CD4-positive, alpha-beta T cell treated with Interleukin-2 at 100 ng/mL for 4 hours (primary cell): ENCODE measurements at places on chromosomes 6 and 20.

DNA sequence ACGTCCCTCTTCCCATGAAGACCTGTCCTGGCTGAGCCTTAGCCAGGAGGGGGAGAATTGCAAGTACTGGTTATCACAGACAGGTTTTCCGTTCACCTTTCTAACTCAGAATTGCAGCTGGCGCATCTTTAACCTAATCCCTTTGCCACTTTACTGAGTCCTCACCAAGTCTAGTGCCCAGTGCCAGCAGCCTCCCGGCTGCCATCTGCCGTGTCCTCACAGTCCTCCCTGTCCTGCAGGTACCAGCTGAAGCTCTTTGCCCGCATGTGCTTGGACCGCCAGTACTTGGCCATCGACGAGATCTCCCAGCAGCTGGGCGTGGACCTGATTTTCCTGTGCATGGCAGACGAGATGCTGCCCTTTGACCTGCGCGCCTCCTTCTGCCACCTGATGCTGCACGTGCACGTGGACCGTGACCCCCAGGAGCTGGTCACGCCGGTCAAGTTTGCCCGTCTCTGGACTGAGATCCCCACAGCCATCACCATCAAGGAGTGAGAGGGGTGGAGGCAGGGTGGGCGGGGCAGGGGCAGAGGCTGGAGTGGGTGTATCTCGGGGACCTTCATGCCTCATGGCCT lies 41.3 kb downstream of the UQCC2 start:
- no peak for DNase-seq

DNA sequence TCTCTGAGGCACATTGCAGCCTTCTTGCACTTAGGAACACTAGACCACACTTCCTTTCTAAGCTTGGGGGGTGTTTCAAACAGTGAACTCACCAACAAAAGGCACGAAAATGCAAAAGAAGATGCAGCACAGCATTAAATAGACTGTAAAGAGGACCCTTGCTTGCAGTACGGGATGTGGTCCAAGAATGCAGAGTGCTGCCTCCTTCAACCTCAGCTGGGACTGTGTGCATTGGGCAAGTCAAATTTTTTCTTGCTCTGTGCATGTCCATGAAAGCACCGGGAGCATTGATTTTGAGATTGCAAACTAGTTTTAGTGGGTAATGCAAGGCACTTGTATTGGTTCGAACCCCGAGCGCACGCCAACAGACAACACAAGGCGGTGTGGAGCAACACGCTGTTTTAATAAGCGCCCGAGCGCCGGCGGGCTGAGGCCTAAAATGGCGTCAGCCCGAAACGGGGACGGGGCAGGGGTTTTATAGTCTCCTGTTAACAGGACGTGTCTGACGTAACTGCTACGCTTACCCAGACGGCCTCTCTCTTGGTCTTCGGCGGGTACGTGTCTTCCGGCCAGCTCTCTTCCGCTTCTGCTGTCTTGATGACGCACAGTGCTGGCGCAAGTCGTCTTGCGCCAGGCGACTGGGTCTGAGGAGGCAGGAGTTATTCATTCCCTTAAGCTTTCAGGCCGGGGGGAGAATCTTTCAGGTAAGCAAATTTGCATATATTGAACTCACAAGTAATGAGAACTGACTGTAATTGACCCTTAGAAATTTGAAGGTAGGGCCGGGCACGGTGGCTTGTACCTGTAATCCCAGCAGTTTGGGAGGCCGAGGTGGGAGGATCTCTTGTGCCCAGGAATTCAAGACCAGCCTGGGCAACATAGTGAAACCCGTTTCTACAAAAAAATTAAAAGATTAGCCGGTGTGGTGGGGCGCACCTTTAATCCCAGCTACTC lies 18.7 kb upstream of the ZFP64 start:
- no peak for DNase-seq

DNA sequence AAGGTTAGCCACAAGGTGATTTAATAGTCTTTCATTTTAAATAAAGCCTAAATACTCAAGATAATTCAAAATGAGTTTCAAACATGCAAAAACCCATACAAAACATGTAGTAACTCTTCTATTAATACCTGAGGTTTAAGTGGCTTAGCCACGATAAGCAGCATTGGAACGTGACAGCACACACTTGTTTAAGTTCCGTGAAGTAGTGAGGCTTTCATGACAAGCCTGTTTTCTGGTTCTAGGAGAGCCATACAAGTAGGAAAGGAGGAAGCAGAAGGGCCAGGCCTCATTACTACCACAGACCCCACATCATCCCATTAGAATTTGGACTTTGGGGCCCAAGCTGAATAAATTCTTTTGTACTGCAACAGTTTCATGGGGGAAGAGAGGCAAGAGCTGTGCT lies 54.3 kb upstream of the PRND start:
- DNase-seq: no peak

DNA sequence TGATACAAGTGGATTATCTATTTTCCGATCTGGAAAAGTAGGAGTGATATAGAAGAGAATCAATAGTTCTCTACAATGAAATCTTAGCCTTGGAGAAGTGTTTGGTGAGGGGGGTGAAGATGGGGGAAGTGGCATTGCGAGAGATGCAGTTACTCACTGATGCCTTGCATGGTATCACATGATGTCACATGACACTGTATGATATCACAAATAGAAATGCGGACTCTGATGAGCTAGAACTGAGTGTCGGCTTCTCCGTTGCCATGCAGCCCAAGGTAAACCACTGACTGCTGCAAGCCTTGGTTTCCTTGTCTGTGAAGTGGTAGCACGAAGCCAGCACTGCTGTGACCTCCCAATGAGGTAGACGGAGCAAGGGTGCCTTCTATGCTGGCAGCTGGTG lies 403.3 kb upstream of the AGPAT4 start:
- DNase-seq: no peak

GRCh38 chr6:36856277-36856676 lies 17.0 kb upstream of the CPNE5 start:
- DNase-seq: no peak

DNA sequence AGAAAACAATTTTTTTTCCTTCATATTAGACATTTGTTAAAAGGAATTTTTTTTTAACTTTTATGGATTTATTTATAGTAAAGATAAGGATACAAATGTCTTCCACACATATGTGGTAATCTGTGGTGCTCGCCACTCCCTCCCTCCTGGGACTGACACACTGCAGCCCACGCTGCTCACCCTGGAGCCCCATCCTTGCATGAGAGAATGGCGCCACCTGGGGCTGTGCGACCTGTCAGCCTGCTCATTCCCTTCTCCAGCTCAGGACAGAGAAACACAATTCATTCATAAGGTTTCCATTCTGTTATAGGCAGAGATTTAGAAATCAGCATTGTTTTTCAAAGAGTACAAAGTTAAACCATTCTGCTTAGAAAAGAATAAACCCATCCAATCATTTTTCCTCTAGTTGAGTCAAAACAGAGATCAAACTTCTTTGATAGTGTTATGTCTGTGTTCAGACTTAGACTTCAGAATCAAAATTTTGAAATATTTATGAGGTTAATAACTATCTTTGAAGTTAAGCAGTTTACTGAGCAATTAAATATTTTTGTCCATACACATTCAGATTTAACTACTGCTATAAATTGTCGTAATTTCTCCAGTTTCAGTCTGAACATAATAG lies 42.8 kb upstream of the DYNLRB1 start:
- DNase-seq: peak; percentile 13

- no peak for DNase-seq
These were observed 110.0 kb downstream of the GPX5 start for GRCh38 chr6:28635547-28636158.

DNA sequence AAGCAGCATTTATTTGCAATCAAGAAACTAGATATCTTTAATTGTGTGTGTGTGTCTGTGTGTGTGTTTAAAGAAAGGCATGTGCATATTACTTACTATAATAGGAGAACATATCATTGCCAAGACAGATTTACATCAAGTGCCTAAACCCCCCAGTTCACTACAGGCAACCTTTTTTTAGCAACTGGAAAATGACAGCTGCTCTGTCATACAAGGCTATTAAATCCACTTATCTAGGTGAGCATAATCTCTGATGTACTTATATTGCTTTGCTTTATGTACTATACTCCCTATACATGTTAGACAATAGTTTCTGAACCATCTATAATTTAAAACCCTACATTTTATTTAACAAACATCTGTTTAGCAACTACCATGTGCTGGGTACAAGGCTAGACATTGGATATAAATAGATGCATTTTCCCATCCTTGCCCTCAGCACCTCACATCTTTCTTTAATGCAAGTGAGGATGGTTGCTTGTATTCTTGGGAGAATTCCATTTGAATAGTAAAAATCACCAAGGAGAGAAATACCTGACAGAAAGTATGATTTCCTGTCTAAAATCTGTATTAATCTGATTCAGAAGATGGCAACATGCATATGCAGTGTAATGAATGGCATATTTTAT lies 398.3 kb downstream of the LAMA2 start:
- no peak for DNase-seq

- DNase-seq: no peak
These were observed 60.1 kb upstream of the PLEKHG1 start for GRCh38 chr6:150539568-150539967.

- peak; percentile 65 for DNase-seq
These were observed 3.1 kb downstream of the STK4 start for GRCh38 chr20:44969300-44969894.

GRCh38 chr20:50484271-50484976 lies 25.8 kb upstream of the PTPN1 start:
- DNase-seq: no peak

DNA sequence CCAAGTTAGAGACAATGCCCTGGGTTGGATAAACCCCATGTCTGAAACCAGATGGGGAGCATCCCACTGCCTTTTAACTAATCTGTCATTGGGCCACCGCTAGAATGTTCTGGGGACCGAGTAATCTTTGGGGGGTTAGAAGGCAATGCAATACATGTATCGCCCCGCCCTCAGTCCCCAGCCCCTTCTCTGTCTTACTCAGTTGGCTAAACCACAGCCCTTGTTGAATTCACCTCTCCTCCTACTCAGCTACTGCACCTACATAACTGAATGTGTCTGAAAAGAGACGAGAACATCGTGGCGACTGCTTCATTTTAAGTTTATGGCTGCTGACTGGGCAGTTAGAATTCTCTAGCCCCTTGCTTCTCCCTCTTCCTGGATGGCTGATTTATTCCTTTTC lies 15.1 kb upstream of the CCR6 start:
- DNase-seq: no peak

- no peak for DNase-seq
These were observed 176.2 kb downstream of the KIF16B start for GRCh38 chr20:16397086-16397485.

- DNase-seq: no peak
These were observed 20.2 kb downstream of the HCK start for GRCh38 chr20:32072168-32072750.

DNA sequence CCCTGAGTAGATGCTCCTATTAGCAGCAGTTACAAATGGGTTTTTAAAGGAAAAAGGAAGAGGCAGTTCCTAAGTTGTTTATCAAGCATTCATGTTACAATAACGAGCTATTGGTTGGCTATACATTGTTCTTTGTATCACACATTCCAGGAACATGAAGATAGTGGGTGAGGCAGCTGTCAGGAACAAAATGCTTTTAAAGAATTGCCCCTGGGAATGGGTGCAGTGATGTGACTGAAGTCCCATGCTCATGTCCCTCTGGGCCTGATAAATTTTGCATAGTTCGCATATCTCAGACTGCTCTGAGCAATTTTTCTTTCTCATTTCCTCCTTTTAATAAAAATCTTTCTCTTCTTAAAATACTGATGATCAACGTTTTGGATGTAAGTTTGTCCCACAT lies 3.7 kb downstream of the ENPP1 start:
- no peak for DNase-seq

GRCh38 chr20:53331151-53331973 lies 262.3 kb downstream of the ZNF217 start:
- no peak for DNase-seq

DNA sequence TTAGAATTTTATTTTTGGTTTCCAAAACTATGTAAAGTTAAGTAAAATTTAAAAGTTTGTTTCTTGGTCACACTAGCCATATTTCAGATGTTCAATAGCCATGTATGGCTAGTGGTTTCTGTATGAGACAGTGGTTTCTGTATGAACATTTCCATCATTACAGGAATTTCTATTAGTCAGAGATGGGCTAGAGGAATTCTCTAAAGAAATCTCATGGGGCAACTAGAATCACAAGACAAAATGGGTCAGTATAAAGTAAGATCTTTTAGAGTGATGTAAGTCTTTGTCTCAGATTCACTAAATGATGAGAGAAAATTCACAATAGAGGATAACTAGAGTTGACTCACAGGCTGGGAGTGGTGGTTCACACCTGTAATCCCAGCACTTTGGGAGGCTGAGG lies 149.0 kb downstream of the FUT9 start:
- DNase-seq: no peak

GRCh38 chr20:37602634-37603033 lies 75.0 kb upstream of the BLCAP start:
- DNase-seq: no peak

DNA sequence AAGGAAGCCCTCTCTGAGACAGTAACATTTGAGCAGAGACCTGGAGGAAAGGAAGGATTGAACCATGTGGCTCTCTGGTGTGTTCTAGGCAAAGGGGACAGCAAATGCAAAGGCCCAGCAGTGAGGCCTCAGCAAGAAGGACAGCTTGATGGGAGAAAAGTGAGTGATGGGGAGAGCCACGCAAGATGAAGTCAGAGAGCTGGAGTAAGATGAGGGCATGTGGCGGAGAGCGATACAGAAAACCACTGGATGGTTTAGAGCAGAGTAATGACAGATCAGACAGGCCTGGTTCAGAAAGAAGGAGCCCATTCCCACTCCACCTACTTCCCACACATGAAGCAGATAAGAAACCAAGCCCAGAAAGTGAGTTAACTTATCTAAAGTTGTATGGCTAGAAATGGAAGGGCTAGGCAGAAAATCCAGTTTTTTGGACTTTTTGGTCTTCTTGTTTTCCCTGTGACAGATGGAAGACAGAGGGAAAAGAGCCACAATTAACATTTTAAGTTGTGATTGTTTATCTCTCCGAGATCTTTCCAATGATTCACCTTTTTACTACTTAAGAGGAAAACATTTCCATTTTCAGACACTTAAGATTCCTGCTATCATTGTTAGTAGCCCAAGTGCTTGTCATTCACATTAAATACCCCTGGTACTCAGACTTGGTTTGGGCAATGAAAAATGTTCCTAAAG lies 723 bp upstream of the SNPH start:
- DNase-seq: no peak

- no peak for DNase-seq
These were observed 184.4 kb downstream of the ERMARD start for GRCh38 chr6:169935861-169936260.
